ENCODE measurements at places on chromosomes 6 and 20.
A peak's percentile ranks its signal among the peaks of the same experiment; 100 is the strongest.

- no peak for DNase-seq
Observed at GRCh38 chr6:163983679-163984078, 569.2 kb downstream of the QKI start.

DNA sequence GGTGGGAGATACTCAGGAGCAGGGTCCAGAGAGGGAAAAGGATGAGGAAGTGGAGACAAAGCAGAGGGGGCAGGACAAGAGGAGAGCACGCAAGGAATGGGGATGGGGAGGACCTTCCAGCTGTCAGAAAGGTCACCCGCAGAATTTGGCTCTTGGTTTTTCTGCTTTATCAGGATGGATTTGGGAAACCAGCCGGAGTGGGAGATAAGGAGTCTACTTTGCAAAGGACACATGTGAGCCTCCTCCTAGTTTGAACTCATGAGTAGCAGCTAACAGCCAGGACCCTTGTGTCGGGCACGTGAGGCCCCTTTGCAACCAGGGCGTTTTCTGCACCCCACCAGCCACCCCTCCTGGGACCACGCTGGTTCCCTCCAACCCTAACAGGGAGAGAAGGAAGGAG is 7.6 kb upstream of the MICA start:
- no peak for DNase-seq

- DNase-seq, result no peak
Observed at GRCh38 chr20:41268402-41268801, 49.1 kb downstream of the ZHX3 start.

- no peak for DNase-seq
Observed at GRCh38 chr6:135257631-135258405, 76.7 kb downstream of the MYB start.

- no peak for DNase-seq
Observed at GRCh38 chr20:39812116-39812515, 850.0 kb downstream of the DHX35 start.

DNA sequence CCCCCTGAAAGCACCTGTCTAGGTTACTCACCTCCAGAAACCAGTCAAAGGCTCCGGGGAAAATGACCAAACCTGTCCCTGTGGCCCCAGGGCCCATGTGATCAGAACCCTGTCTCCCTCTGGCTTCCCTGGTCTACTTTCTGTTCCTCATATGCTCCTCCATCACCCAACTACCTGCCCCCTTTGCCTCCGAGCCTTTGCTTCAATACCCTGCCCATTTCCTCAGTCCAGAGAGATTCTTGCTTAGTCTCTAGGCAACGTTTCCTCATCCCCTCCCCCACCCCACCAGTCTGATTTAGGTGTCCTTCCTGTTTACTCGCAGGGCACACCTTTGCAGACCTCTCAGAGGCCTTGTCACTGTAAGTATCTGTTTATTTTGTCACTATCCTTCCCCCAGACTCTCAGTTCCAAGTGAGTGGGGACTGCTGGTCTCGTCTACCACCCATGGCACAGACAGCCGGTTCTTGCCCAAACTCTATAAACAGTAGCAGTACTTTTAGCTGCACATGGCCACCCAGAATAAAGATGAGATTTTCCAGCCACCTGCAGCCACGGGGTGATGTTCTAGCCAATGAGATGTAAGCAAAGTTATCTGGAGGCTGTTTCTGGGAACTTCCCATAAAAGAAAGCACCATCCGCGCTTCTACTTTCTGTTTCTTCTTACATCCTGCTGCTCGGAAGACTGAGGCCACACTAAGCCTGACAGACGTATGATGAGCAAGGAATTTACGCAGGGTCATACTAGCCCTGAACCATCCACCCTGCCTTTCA is 13.3 kb downstream of the ELOVL5 start:
- peak; percentile 85 for DNase-seq

DNA sequence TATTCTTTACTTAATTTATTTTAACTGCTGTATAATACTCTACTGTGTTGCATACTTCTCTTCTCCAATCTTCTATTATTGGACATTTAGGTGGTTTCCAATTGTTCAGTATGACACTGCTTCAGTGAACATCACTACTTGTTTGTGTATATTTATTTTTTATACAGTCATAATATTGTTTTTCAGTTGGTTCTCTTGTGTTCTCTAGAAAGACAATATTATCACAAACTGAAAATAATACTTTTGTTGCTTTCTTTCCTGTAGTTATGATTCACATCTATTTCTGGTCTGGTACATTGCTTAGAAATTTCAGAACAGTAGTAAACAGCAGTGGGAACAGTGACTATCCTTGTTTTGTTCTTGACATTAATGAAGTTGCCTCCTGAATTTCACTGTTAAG is 62.8 kb upstream of the GTSF1L start:
- DNase-seq, result no peak

DNA sequence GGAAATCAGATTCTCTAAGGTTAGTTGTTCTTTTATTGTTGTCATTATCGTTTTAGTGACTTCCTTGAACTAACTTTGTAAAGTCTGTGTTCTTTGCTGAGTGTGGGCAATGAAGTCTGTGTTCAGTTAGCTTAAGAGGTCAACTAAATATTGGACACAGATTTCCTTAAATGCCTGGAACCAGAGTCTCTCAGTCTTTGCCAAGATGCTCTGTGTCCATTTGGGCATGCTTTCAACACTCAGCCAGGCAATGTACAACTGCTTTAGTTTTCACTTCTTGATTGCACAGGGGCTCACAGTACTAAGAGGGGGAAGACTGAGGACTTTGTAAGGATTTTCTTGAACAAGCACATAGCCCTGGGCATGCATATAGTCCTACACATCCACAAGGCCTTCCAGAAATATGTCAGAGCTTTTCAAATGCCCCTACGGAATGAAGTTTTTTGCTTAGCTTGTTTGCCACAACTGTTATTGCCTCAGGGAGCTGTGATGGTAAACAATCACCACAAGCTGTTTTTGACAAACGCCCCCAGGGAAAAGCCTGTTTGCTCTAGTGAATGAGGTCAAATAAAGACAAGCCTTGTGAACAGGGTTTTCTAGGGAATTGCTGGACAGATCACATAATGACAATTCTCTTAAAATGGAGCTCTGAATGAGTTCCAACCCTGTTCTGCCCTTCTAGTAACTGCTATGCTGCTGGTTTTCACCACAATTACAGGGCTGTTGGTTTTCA is 82.5 kb downstream of the B3GAT2 start:
- no peak for DNase-seq

DNA sequence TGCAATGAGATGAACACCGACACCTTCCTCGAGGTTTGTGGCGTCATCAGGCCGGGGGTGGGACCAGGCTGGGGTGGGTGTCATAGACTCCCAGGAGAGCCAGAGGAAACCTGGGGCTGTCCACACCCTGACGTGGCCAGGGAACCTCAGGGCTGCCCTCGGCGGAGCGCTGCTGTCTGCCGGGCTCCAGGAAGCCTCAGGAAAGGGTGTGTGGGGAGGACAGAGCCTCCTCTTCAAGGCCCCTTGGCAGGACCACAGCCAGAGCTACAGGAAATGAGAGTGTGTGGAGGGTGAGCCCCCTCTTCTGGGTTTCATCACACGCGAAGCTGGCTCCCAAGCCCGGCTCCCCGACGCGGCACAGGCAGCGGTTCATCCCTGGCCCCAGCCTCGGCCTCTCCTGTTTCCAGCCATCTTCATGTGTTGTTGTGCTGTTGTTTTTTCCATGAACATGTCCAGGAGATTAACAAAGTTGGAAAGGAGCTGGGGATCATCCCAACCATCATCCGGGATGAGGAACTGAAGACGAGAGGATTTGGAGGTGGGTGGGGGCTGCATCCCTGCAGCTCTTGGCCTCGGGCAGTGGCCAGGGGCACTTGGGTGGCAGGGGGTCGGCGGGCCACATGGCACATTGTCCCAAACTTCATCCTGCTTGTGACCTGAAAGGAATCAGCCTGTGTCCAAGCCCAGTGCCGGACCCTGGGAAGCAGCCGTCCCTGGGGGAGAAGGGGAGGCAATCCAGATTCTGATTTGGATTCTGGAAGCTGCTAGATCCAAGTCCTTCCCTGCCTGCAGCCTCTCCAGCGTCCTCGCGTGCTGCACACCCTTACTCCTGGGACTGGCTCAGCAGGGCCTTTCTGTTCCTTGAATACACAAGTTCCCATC is 6.4 kb downstream of the NPEPL1 start:
- DNase-seq, result no peak

DNA sequence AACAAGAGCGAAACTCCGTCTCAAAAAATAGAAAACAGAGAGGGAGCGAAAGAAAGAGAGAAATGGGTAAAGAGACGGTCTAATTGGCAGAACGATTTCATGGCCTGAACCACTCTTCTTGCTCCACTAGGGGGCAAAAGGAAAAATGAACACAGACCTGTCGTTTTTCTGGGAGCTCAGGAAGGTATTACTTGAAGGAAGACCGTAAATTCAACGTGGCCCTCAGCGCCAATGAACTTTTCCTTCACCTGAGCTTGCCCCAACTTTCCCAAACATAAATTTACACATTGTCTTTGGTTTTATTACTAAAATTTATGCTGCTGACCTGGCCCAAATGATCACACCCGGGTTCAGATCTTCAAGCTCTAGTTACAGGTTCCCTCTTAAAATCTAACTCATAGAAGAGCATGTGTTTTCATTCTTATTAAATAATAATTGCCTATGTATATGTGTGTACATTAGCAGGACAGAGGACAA is 67.3 kb downstream of the ATP9A start:
- DNase-seq, result no peak

DNA sequence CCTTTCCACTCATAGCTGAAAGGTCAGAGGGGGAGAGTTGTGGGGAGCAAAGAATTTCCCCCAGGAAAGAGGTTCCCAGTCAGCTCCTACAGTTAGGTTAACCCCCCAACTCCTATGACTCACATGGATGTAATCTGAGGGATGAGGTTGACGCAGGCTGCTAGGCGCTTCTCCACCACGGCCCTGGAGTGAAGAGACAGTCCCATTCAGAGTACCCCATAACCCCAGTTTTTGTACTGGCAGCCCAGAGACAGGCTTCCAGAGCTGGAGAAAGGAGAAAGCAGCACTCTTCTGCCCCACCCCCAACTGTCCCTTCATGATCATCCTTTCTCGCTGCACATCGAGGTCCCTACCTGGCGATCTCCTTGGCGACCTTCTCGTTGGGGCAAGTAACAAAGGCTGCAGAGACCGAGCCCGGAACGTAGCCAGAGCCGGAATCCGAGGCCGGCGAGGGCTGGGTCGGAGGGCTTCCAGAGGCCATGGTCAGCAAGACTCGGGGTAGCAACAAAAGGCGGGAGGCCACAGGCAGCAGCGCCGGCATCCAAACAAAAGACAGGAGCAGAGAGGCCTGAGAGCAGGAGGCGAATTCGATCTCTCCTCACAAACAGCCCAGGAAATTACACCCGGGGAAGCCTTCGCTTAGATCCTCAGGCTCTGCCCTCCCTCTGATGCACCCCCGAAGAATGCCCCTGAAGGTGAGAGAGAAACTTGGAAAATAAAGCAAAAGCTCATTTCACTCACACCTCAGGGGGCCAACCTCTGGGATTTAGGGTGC is 592 bp downstream of the CUTA start:
- no peak for DNase-seq

DNA sequence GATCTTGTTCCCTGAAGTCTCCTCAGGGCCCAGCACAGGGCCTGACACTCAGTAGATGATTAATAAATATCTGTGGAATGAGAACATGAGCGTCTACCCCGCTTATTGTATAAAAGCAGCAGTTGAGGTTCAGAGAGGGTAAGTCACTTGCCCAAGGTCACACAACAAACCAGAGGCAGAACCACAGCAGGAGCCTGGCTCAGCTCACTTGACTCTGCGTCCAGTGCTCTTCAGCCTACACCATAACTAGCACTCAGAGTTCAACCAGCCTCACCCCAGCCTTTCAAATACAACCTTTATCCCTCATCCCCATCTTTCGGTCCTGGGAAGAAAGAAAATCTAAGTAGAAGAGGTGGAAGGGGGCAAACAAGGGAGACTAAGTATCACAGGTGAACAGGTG is 24.9 kb upstream of the NOL4L start:
- DNase-seq, result no peak

- DNase-seq, result no peak
Observed at GRCh38 chr6:133895573-133896343, 6.8 kb downstream of the TCF21 start.

GRCh38 chr20:32204205-32205109 is 3.1 kb downstream of the PLAGL2 start:
- DNase-seq, result no peak

DNA sequence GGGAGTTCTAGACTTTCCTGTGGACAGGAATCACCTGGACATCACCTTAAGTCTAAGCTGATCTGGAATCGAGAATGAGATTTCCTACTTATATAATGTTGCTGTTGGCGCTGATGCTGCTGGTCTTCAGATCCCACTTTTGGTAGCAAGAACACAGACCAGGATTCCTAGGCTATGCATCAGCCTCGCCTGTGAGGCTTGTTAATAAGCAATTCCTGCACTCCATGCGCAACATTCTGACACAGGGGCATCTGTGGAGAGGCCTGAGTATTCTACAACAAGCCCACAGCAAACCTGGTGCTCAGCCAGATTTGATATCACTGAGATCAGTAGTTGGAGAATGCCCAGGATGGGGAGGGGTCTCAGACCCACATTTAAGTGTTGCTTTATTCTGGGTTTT is 52.0 kb upstream of the TRIM26 start:
- no peak for DNase-seq

- DNase-seq, result no peak
Observed at GRCh38 chr20:46967646-46968045, 73.0 kb downstream of the EYA2 start.

GRCh38 chr6:117676577-117677218 is 1.4 kb downstream of the NUS1 start:
- DNase-seq, result no peak

DNA sequence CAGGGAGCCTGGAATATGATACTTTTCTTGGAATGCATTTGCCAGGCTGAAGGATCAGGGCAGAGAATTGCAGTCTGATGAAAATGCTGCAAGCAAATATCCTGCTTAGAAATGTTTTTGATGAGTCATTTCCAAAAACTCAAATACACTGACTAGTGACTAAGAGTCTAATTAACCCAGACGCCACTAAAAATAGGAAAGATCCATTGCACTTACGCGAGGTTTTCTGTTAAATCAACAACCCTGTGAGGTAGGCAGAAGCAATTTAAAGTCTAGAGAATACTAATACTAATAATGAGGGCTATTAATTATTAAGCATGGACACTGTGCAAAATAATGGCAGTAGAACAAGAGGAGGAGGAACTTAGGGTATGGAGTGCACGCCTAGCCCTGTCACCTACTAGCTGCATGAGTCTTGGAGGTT is 130.1 kb upstream of the DOK5 start:
- no peak for DNase-seq

GRCh38 chr6:136169394-136170148 is 80.5 kb downstream of the MTFR2 start:
- DNase-seq, result no peak

GRCh38 chr6:89662659-89663223 is 24.2 kb upstream of the LYRM2 start:
- no peak for DNase-seq

- no peak for DNase-seq
Observed at GRCh38 chr20:46652699-46653098, 1.4 kb upstream of the SLC13A3 start.

DNA sequence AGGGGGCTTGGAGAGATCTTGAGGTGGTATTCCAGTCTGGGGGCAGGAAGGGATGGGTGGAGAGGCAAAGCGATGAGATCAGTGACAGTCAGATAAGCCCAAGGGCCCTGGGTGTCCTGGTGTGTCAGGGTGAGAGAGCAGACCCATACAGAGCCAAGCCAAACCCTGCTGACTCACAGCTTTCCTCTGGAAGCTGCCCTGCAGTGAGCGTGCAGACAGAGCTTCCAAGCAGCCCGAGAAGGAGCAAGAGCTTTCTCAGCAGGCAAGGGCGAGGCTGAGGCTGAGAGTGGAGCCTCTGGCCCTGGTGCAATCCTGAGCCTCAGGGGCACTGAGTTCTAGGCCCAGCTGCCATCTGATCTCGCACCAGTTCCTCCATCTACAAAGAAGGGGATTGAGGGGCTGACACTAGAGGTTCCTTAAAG is 91.1 kb upstream of the HIVEP1 start:
- DNase-seq, result no peak

- DNase-seq, result no peak
Observed at GRCh38 chr20:12936524-12936923, 72.2 kb upstream of the SPTLC3 start.
